ENCODE measurements at places on chromosomes 3 and 15. TPM values are rescaled to one million over a fixed set of nuclear protein-coding genes. Genes with fewer than 3 reads are reported as not detected.

DNA sequence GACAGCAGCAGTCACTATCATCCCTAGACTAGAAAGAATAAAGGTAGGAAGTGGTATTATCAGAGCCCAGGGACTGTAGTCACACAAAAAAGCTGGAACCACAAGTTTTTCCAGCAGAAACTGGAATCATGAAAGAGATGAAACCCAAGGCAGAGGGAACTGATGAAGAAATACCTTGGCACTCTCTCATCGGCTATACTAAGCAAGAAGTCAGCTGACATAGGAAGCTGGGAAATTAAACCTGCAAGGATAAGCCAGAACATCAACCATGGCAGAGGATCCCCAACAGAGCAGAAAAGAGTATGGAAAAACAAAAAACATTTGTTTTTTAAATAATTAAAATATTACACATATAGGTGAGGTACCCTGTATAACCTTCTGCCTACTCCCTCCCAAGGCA, 86.5 kb downstream of the AQR start:
- DNase-seq: no peak

- DNase-seq: no peak
These were observed 286.1 kb upstream of the TPM1 start for GRCh38 chr15:62756326-62756994.

DNA sequence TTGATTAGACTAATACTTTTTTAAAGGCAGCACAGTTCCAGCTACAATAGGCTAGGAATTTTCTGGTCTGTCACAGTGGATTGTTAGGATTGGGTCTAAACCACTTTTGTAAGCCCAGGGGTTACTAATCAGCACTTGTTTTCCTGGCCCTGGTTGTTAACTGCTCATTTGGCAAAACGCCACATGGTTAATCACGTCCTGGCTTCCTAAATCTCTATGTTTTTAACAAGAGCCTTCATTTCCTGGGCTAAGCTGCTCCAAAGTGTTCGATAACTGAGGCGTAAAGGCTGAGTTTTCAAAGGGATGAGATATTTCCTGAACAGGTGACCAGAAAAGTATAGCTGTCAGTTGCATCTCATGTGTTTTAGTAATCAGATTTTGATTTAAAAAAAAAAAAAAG, 38.9 kb upstream of the CLRN1 start:
- DNase-seq: no peak

DNA sequence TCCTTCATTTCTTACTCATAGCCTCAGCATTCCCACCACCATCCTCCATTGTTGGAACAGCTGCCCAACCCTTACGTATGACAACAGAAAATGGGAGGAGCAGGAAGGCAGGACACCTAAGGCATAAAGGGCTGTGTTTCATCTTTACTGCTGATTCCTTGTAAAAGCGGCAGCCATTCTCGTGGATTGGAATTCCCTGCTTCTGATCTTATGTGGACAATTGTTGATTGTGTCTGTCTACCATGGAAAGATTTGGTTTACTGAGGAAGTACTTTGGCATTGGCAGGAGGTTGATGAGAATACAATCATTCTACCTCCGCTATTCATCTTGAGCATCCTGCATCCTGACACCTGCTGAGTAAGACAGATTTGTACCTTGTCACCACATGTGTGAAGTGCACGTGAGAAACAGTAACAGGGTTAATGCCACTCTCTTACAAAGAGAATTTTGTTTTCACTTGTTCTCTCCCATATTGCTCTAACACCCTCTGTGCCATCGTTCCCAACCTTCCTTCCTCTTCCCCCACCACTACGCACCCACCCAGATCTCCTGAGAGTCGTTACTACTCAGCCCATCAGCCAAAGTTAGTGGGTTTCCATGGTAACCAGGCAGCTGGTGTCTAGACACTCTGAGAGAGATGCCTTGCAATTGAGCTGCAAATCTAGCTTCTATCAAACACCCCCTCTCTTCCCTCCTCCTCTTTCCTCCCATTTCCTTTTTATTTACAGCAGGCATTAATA, 75.7 kb downstream of the GAP43 start:
- no peak for DNase-seq

DNA sequence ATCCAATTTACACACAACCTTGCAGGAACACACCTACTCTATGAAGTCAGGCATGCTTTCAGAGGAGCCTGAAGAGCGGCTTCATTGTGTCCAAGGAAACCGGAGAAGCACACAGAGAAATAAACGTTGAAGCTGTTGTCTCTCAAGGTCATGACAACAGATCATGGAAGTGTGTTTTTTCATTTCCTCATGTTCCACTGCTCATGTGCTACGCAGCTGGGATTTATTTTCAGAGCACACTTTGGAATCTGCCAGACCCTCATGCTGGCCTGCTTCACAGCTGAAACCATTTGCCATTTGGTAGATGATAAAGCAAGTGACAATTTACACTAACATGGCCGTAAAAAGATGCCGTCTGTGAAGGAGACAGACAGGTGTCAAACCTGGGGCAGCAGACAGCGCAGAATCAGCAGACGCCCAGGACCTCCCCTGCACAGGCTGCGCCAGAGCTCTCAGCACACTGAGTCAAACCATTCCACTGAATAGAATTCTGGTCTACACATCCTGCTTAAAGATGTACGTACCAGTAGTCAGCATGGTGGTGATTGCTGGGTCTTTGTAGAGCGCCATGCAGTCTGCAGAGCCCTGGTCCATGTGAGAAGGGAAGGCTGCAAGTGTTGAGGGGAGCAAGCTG, 99.3 kb downstream of the ARNT2 start:
- no peak for DNase-seq

DNA sequence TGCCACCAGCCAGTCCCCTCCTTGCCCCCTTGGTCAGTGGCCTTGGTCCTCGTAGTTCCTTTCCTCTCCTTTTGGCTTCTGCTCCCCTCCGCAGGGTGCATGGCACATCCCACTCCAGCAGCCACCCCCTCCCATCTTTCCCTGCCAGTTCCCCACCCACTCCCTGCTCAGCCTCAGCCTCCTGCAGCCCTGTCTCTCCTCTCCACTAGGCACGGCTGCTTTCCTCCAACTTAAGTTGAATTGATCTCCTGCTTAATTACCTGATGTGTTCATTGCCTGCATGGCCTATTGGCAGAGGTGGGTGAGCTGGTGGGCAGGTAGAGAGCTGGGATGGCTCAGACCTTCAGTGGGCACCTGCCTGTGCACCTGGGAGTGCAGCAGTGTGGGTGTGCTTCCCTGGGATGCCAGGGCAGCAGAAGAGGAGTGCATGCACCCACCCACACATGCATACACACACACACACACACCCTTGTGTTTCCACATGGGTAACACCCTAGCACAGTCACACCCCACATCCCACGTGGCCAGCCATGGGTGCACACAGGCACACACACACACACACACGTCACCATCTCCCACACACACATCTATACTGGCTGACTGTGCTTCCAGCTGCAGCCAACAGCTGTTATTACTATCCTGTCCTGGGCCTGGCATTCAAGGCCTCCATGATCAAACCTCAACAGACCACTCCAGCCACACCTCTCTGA, 30.9 kb downstream of the C3orf18 start:
- no peak for DNase-seq

- no peak for DNase-seq
These were observed 289.9 kb downstream of the CTNNB1 start for GRCh38 chr3:41489231-41489630.

- no peak for DNase-seq
These were observed 37.4 kb downstream of the EBLN2 start for GRCh38 chr3:73098873-73099272.

- no peak for DNase-seq
These were observed 24.0 kb upstream of the SPTSSB start for GRCh38 chr3:161395115-161396012.

- no peak for DNase-seq
These were observed 19.8 kb downstream of the PCSK6 start for GRCh38 chr15:101469520-101470288.

DNA sequence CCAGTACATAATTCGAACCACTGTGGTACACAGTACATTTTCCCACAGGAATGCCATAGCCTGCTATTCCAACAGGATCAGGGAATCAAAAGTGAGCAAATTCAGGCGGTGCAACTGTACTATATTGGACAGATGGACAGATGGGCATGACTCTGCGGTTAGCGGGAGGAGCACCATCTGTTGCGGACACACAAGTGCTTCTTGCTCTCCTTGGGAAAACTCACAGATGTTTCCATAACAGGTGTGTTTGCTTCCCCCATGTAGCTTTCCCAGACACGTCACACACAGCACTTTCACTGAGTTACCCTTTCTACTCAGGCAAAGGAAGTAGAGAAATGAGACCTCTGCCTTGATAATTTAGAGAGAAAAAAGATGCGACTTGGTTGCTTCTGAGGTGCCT, 325.1 kb upstream of the THBS1 start:
- DNase-seq: no peak

GRCh38 chr3:51384055-51384725, 901 bp upstream of the MANF start:
- peak; percentile 65 for DNase-seq

DNA sequence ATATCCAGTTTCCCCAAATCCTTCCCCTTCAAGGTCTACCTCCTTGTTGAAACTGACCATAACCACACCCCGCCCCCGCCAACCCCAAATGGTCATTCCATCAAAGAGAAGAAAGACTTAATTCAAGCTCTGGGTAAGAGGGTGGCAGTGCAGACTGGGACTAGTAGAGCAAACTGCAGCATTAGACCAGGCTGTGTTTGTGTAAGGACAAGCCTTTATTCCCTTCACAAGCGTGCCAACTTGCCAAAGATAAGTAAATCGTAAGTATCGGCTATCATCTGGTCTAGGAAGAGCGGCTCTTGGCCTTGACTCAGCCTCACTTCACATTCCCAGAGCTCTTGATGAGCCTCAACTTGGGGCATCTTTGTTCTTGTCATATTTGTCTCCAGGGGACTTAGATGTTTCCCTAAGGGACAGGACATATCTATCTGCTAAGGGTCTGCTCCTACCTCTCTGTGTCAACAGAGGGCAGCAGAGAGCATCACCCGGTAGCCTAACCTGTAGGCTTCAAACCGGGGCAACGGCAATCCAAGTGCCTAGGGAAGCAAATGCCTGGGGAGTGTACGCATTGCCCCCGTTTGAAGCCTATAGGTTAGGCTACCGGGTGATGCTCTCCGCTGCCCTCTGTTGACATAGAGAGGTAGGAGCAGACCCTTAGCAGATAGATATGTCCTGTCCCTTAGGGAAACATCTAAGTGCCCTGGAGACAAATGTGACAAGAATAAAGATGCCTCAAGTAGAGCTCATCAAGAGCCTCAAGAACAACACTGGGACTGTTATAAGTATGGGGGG, 8.9 kb upstream of the MAP3K13 start:
- peak; percentile 54 for DNase-seq

DNA sequence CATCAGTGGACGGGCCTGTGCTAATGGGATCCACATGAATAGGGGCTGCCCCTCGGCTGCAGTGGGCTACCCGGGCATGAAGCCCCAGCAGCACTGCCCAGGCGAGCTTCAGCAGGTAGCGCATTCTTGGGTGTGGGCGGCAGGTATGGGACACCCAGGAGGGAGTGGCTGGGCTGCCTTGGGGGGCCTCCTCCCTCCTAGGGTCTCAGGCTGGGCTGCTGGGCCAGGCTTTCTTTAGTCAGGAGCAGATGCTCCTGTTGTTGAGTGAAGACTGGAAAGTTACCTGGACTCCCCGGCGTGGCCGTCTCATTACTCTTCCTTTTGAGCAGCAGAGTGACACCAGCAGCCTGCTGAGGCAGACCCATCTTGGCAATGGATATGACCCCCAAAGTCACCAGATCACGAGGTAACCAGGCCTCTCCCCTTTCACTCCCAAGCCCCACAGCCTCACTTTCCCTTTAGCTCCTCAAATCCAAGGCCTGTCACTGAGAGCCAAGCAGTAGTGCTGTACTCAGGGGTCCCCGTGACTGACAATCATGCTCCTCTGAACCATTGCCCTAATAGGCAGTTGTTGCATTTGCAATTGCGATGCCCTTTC, 73.2 kb downstream of the BOC start:
- no peak for DNase-seq

DNA sequence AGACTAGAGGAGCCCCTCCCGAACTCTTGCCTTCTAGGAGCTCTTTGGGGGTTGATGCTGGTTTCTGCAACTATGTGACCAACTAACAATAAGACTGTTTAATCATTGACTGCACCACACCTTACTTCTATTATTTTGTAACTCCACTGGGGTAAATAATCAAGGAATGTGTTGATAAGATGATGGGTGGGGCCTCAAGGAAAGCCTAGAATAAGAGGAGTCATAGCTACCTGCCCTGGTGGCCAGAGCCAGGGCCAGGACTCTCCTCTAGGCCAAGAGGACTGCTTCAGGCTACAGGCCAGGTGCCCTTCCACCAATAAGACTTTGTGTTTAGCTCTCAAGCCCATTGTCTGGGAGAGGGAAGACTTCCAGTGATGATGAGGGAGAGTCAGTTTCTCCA, 41.2 kb upstream of the PIAS1 start:
- no peak for DNase-seq

DNA sequence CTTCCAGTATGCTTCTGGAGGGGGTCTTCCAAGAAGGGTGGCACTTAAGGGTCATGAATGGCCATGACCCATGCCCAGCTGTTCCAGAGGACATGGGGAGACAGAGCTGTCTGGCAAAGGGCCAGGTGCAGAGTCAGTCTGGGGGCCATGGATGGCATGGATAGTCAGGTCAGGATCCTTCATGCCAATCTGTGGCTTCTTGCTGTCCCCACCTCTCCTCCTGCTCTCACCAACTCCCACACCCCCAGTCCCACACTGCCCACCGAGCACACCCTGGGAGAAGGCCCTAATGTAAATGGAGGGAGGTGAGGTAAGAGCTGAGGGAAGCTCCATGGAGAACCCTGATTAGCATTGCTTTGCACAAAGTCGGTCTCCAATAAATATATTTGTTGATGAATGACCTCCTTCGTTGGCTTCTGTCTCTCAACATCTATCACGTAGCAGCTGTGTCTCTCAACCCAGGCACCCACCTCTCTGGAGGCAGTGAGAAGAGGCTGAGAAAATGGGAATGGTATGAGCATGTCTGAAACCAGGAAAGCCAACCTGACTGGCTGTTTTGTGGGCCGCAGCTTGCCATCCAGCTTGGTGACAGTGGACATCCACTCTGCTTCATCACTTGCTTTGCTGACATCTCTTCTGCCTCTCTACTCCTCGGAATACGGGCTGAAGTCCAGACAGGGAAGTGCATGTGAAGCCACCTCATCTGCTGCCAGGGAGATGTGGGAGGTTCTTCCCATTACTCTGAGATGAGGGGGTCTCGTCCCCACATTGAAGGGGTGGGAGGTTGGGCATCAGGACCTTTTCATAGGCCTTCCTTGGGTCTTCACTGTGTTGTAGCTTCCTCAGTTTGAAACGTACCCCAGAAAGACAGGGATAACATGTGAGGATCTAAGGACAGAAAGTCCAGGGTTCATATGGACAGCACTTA, 37.7 kb upstream of the RAB6B start:
- peak; percentile 36 for DNase-seq

Gene VGLL3
- total RNA-seq: 2.7 TPM

Gene LRRIQ4
- total RNA-seq: not detected
